ENCODE measurements at places on chromosomes 5 and 9.

DNA sequence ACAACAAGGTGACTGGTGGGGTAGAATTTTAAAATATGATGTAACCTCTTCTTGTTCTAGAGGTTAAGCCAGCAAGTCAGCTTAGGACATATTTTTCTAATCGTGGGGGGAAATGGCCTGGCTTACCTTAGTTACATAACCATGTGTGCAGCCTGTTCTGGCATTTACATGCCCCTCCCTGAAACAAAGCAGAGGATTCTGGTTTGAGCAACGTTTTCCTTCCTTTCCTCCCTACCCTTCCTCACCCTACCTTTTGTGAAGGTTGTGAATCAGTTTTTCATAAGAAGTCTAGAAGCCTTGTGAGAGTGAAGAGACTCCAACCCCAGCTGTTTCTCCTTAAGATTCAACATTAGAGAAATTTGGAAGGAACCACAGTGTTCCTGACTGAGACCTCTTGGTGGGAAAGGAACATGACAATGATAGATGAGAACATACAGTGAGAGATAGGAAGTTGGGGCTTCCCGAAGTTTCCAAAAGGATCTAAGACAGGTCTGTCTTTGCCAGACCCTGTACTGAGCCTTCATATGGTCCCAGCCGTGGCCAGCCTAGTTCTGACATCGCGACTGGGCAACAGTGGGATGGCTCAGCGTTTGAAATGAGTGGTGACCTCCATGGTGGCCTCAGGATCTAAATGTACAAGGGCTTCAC, 365.2 kb downstream of the SPATA31D1 start:
- DNase-seq, result no peak

DNA sequence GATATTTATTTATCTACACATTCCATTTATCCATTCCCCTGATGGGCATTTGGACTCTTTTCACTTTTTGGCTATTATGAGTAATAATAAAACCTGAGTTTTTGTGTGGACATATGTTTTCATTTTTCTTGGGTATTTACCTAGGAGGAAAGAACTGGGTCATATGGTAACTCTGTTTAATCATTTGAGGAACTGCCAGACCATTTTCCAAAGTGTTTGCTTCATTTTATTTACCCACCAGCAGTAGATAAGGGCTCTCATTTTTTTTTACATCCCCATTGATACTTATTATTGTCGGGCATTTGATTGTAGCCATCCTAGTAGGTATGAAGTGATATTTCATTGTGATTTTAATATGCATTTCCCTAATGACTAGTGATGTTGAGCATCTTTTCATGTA, 7.7 kb upstream of the PTPDC1 start:
- no peak for DNase-seq

- DNase-seq, result no peak
Measured at GRCh38 chr5:54383941-54384340, 71.6 kb upstream of the HSPB3 start.

- no peak for DNase-seq
Measured at GRCh38 chr9:28212979-28213378, 639.7 kb upstream of the C9orf72 start.

DNA sequence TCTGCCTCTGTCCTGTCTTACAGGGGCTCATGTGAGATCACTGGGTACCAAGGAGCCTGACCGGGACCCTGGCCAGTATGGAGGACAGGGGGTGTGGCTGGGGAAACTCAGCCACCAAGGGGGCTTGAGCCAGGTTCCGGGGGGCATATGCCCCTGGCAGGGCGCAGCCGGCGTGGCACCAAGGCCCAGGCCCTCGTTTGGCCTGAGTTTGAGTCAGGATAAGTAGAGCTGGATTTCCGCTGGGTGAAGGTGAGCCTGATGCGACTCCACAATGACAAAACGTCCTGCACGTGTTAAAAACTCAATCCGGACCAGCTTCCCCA, 616 bp upstream of the TSPAN17 start:
- DNase-seq, result no peak

GRCh38 chr9:75229605-75230332, 141.5 kb downstream of the OSTF1 start:
- DNase-seq, result no peak

DNA sequence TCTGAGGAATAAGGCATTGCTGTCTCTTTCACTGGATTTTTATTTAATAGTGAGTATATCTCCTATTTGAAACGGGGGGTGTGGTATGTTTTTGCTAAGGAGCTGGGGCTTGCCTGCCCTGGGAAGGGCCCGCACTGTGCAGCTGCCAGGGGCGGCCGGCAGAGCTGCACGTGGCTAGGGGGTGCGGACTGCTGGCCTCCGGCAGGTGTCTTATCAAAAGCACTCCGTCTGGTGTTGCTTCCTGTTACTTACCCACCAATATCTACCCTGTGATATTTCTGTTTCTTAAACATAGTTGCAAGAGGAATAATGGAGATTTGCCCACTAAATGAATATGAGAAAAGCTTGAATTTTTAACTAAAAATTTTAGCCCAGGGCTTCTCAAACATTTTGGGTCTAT, 232.0 kb downstream of the IRX1 start:
- DNase-seq, result no peak

GRCh38 chr5:169796731-169797130, 159.7 kb downstream of the DOCK2 start:
- DNase-seq, result no peak

DNA sequence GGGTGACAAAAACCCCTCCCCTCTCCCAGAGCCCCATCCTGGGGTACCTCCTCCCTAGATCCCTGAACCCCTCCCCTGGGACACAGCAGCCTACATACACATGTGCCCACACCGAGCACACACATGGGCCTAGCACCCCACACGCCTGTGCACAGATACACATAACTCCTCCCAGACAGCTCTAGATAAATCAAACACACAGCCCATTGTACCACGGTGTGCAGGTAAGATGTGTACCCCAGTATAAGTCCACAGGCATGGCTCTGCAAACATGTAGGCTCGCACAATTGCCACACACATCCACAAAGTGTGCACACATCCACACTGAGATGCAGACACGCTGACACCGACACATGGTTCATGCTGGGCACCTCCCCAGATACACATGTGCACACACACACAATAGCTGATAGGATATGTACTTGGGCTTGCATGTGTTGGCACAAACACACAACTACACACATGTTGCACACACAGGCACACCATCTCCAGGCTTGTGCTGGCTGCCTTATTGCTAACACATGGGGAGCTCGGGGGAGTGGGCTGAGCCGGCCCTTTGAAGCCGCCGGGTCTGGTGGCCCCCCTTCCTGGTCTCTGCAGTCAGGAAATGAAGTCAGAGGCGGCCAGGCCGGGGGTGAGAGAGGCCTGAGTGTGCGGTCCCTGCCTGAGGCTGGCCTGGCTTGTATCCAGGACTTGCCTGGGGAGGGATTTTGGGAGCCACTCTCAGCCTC, 30.2 kb downstream of the GOLGA2 start:
- no peak for DNase-seq

DNA sequence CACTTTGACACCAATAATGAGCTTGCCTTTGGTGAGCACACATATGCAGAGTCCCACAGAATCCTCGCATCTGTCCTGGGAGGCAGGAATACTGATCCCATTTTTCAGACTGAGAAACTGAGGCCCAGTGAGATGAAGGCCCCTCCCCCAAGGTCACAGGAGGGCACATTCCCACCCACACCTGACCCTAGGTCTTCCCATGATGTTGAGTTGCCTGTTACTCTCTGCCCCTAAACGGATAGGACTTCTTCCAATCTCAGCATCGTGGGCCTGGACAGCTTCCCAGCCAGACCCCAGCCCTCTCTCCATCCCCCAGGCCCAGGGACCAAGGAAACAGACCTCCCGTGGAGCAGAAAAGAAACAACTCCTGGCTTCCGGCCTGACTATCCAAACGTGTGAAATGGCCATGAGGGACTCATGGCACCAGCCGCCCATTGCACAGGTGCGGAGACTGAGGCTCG, 877 bp downstream of the SH3GLB2 start:
- no peak for DNase-seq

- no peak for DNase-seq
Measured at GRCh38 chr5:146910239-146910638, 31.7 kb upstream of the PPP2R2B start.

GRCh38 chr9:93821307-93821703, 133.8 kb downstream of the BARX1 start:
- no peak for DNase-seq

- no peak for DNase-seq
Measured at GRCh38 chr9:125587819-125588460, 119.1 kb downstream of the MAPKAP1 start.

- no peak for DNase-seq
Measured at GRCh38 chr9:82558346-82558745, 504.6 kb downstream of the RASEF start.
